ENCODE measurements at places on chromosomes 11 and 22.

GRCh38 chr11:44839458-44840084 lies 111.1 kb downstream of the TP53I11 start:
- no peak for DNase-seq

DNA sequence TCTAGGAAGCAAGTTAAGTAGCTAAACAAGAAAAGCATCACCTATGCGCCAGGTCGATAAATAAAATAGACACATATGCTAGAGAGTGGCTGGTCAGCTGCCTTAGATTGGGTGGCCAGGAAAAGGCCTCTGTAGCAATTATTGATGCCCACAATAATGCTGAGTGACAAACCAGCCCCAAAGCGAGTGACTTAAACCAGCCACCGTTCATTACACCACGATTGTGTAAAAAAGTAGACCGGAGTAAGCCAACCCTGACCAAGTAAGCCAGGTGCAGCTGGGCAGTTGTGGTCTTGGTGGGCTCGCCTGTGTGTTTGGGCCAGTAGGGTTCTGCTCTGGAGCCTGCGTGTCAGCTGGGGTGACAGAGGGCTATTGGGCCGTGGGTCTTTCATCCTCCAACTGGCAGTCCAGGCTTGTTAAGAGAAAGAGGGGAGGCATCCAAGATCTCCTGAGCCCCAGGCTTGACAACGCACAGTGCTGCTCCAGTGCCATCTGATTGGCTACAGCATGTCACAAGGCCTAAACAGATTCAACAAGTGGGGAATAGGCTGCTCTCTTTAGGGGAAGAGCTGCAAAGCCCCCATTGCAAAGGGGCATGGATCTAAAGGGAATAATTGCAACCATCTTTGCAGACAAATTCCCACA lies 100.4 kb upstream of the PARVA start:
- DNase-seq, result no peak

- no peak for DNase-seq
These were observed 90.6 kb downstream of the ARHGAP42 start for GRCh38 chr11:100777736-100778135.

DNA sequence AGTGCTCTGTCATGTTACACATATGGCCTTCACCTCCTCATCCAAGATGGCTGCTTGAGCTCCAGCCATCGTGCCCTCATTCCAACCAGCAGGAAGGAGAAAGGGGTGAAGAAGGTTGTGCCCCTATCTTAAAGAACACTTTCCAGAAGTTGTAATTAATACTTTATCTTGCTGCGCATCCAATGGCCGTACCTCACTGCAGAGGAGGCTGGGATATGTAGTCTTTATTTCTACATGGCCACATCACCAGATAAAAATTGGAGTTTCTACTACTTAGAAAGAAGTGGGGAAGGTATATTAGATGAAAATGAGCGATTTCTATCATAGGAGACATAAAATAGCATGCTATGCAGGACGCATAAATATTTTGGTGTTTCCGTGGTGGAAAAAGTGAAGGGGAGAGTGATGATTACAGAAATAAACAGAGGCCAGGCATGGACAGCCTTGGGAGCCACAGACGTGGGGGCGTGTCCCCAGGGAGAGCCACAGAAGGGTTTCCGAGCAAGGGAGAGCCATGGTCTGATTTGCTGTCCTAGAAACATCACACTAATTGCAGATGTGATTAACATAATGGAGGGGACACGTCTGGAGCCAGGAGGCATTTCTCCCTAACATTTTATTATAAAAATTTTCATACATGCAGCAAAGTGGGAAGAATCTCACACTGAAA lies 8.8 kb upstream of the MB start:
- DNase-seq, result no peak

DNA sequence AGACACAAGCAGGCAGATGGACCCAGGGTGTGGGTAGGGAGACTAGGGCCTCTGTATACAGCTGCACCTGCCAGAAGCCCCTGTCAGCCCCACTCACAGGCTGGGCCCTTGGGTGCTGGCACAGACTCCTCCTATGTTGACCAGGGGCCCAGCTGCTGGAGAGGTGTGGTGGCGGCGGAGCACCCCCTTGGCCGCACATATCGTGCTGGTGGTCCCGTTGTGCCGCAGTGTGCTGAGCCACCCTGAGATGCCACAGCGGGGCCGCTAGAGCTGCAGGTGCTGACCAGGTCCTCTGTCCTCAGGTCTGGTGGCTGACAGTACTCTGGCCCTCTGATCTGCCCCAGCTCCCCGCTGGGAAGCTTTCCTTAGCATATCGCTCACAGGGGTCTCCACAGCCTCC lies 30.2 kb upstream of the B3GAT1 start:
- no peak for DNase-seq

GRCh38 chr11:111440416-111441205 lies 61.5 kb upstream of the POU2AF1 start:
- DNase-seq, result no peak

- DNase-seq, result no peak
These were observed 182.8 kb downstream of the C11orf87 start for GRCh38 chr11:109604481-109605400.
